Left cardiac atrium (tissue), 4 donors: ENCODE measurements at places on chromosomes 3 and 15. TPM values are rescaled to one million over a fixed set of nuclear protein-coding genes. Genes with fewer than 3 reads are reported as not detected.

PTH1R gene
- total RNA-seq, result 5.4 TPM

KCNH8 gene
- 0.08 TPM for total RNA-seq

TM4SF18 gene
- 12.5 TPM for total RNA-seq

DNA sequence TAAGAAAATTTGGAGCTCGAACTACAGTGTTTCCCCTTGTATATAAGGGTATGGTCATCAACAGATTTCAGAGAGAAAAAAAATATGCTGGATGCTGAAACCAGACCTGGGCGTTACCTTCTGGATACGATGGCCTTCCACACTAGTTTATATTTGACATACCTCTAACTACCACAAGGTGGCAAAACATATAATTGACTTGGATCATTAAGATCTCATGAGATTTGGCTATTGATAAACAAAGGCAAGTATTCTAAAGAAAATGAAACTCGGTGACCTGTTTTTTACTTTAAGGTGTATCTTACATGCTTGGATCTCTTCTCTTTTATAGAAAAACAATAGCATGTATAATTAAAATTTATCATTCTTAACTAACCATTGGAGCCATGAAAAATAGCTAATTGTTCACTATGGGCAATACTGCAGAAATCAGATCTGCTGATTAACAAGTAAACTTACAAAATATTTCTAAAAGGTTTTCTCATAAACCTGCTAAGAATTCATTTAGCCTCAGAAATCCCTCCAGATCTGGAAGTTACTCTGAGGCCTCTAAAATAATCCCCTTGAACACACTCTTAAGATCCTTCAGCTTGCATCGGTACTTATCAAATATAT lies 300.6 kb upstream of the KCNH8 start:
- no peak for DNase-seq

DNA sequence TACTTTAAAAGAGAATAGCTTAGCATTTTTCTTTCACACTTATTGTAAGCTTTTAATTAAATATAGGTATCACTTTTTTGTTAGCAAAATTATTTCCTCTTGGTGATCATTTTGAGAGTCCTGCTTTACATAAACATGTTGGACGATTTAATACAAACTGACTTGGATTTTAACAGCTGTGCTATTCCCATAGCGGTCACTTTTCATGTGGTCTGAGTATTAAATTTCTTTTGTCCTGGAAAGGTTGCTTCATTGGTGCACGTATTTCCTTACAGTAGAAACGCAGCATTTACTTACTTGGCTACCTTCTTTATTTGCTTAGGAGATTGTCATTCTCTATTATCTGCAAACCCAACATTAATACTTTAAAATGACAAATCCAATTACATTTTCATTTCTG lies 109.4 kb downstream of the ATG7 start:
- no peak for DNase-seq

NME9 gene
- total RNA-seq, result not detected

GRCh38 chr15:84961114-84961452 lies 20.6 kb upstream of the PDE8A start:
- no peak for DNase-seq

- no peak for DNase-seq
Observed at GRCh38 chr3:103319912-103320311, 885.1 kb downstream of the ZPLD1 start.

SMCO1 gene
- 10.7 TPM for total RNA-seq

GRCh38 chr15:49044002-49044401 lies 2.2 kb downstream of the SECISBP2L start:
- no peak for DNase-seq

GRCh38 chr3:175150812-175151401 lies 291.8 kb downstream of the NAALADL2 start:
- no peak for DNase-seq

GRCh38 chr15:40789999-40790398 lies 16.9 kb upstream of the ZFYVE19 start:
- no peak for DNase-seq

DNA sequence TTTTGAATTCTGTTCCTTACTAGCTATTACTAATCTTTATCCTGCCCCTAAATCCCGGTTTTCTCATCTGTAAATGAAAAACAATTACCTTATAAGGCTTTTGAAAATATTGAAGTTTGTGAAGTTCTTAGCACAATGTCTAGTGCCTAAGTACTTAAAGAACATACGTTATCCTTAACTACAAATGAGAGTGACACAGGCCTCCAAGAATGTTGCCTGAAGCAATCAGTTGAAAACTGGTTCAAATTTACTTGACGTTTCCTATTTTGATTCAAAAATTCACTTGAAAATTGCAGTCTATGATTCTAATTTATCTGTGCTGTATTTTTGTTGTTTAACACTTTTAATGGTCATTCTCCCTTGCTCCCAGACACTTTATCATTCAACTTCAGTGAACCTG lies 3.2 kb downstream of the SENP7 start:
- no peak for DNase-seq

GRCh38 chr3:123883111-123883510 lies 1.0 kb downstream of the MYLK start:
- no peak for DNase-seq

GRCh38 chr15:70322051-70322668 lies 224.4 kb upstream of the TLE3 start:
- no peak for DNase-seq

DNA sequence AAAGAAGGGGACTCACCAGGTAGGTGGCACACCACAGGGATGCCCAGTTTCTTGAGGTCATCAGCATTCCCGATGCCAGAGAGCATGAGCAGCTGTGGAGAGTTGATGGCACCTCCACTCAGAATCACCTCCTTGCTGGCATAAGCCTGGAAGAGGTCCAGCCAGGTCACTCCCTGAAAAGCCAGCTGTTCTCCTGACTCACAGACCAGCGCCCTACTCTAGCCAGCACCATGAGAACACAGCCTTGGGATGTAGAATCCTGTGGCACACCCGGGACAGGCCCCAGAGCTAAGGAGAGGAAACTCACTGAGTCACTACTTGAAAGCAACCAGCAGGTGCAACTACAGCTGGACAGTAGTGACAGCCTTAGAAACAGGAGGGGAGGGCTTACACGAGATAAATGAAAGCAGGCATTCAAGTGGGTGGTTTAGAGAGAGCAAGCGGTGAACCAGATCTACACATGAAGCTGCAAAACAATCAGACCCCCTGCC lies 24.5 kb downstream of the CHDH start:
- no peak for DNase-seq

KLHL40 gene
- not detected for total RNA-seq

OXTR gene
- total RNA-seq, result 0.47 TPM

DNA sequence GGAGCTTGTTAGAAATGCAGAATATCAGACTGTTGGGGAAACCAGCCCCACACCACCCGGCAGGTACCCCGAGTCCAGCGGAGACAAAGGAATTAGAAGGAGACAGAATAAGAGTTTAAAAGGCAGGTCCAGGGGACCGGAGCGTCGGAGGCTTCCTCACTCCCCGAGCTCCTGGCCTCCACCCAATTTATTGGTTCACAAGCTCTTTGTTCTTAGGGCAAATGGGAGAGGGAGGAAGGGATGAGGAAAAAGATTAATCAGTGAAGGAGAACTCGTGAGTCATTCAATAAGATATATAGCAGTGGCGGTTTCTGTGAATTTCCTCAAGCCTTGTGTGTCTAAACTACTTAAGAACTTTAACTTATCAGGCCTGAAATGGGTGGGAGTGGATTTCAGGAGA lies 32.1 kb upstream of the WDR72 start:
- no peak for DNase-seq

GRCh38 chr3:149579161-149579560 lies 78.7 kb downstream of the WWTR1 start:
- DNase-seq, result no peak

GRCh38 chr15:23823508-23823907 lies 136.4 kb upstream of the NDN start:
- DNase-seq, result no peak

GOLGA8N gene
- 8.8 TPM for total RNA-seq

SLC28A2 gene
- total RNA-seq, result not detected

DNA sequence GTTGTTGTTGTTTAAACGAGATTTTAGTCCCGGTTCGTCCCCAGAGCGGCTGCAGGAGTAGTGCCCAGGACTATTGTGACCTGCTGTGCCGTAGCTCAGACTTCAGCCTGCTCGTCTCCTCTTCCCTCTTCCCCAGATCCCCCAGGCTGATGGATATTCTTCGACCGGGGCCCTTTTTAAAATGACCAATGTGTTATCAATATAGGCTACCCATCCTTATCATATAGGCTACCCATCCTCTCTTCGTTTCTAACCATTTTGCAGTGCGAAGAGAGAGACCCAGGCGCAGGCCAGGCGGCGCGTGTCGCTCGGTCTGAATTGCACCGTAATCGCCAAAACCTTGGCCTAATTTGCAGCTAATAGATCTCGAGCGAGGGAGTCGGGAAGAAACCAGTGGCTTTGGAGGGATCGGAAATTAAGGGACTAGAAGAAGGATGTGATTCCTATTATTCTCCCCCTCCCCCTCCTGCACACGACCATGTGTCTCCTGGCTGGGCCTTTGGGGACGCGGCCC lies 23.0 kb downstream of the NR2F2 start:
- no peak for DNase-seq

- DNase-seq, result no peak
Observed at GRCh38 chr3:37940242-37940908, 50.2 kb upstream of the VILL start.

ISG20 gene
- 4.0 TPM for total RNA-seq

DNA sequence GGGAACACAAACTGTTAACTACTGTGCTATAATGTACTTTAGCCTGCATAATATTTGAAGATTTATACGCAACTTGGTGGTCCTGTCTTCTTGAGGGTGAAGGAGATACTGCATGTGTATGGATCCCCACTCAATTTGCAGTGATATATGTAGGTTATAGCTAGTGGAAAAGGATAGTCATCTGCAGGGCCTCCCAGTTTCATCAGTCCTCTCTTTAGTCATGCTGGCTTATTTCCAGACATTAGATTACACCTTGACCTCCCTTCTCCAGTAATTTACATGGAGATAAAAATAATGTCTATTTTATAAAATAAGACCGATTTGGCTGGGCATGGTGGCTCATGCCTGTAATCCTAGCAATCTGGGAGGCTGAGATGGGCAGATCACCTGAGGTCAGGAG lies 3.7 kb downstream of the NR1D2 start:
- no peak for DNase-seq

- no peak for DNase-seq
Observed at GRCh38 chr3:187186375-187186774, 10.9 kb upstream of the RTP1 start.

- DNase-seq, result no peak
Observed at GRCh38 chr3:111352585-111352984, 189.4 kb upstream of the CD96 start.

PDHB gene
- 121 TPM for total RNA-seq

DNA sequence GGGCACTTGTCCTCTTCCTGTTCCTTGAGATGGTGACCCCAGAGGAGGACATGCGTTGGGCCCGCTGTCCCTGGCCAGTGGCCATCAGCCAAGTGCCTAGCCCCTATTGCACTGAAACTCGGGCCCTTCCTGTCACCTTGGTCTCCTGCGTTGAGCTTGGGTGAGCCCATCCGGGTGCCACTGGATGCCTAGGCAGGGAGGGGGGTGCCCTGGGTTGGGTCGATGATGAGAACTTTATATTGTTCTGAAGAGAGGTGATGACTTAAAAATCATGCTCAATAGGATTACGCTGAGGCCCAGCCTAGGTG lies 221.8 kb downstream of the SNRPN start:
- DNase-seq, result peak; percentile 12

GRCh38 chr15:30030345-30030744 lies 52.4 kb upstream of the GOLGA8J start:
- DNase-seq, result no peak

DNA sequence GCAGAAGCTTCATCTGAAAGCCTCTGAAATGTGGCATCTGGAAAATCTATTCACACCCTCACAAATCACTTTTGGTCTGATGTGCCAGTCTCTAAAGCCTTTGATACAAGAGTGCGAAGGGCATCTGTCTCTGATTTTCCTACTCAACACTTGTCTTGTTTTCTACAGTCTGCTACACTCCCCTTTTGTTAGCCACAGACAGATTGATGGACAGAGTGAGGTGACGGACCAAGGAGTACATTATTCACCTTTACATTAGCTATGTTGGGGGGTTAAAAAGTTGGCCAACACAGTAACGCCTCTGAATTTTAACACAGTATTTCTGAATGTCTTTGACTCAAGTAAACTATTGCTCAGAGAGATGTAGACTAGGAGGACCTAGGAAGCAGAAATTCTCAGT lies 63.1 kb downstream of the TNIK start:
- no peak for DNase-seq

PTX3 gene
- 51.1 TPM for total RNA-seq

- no peak for DNase-seq
Observed at GRCh38 chr3:159992589-159992988, 4.0 kb downstream of the IL12A start.

- DNase-seq, result peak; percentile 84
Observed at GRCh38 chr3:123406598-123406997, 42.3 kb downstream of the ADCY5 start.

DNA sequence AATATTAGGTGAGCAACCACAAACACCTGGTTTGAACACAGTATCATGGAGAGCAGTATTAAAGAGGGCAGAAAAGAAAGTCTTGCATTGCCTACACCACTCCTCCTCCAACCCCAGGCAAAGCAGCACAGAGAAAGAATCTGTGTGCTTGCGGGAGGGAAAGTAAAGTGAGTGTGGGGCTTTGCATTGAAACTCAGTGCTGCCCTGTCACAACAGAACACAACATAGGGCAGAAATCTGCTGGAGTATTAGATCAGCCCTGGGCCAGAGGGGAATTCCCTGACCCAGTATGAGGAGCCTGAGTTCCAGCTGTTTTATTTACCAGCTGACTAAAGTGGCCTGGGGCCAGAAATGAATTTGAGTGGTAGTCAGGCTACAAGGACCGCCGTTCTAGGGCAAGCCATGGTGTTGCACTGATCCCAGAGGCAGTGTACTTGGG lies 75.5 kb downstream of the SPATA16 start:
- no peak for DNase-seq

DNA sequence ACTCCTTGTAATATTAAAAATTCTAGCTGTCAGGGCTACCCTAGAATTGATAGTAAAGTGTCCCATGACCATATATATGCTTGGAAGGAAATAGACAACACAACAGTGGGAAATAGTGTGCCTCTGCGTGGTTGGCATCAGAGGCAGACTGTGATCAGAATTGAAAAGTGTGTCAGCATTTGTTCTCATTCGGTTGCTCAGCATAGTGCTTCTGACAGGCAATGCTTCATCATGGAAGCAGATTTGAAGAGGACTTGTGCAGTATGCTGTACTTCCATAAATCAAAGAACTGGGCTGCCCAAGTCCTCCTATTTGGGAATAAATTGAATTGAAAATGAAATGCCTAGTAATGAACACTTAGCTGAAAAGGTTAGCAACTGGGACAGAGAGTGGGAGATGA lies 435.7 kb downstream of the DIPK2A start:
- DNase-seq, result no peak

GRCh38 chr3:45137656-45138181 lies 8.5 kb downstream of the CDCP1 start:
- DNase-seq, result no peak

GRCh38 chr3:110199588-110199943 lies 862.2 kb upstream of the DPPA4 start:
- no peak for DNase-seq

AGBL1 gene
- 0.05 TPM for total RNA-seq
